ENCODE measurements at places on chromosomes 13 and 19.

DNA sequence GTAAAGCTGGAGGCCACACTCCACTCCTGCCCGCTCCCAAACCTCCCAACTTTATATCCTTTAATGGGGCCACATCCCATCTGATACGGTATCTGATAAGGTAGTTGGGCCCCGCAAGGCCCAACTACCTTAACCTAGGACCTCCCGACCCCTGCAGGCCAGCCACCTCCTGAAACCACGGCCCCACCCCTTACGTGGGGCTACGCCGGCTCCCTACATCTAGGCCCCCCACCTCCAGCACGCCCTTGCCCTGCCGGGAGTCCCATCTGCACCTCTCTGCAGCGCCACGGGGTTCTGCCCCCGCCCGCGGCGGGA, 2.2 kb downstream of the IGFLR1 start:
- no peak for DNase-seq

DNA sequence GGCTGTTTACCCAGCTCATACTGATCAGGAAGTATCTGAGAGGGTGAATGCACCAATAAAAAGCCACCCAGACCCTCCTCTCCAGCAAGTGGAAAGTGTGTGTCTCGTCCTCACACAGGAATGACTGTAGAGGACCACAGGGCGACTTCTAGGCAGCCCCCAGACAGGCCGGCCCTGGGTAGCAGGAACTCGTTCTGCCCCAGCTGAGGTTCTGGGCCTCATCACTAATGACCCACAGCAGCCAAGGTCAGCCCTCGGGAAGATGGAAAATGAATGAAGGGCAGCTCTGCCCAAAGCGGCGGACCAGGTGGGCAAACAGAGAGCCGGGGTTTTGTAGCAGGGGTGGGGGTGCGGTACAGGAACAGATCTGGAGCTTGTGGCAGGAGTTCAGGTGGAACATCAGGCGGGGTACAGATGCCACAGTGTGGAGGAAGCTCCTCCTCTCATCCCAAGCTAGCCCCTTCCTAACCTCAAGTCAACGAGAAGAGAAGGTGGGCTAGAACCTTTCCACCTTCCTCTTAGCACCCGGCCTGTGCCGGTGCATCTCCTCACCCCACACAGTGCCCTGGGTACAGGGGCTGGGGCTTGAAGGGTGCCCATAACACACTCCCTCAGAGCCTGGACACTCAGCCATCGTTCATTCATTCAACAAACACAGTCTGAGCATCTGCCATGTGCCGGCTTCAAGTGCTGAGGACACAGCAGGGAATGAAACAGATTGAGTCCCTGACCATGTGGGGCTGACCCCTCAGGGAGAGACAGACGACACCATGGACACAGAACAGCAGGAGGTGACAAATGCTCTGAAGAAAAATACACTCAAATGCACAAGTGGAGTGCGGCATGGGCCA, 36.2 kb downstream of the RFX2 start:
- no peak for DNase-seq

- DNase-seq: no peak
Measured at GRCh38 chr19:14940266-14940665, 1.0 kb upstream of the OR7C2 start.

- no peak for DNase-seq
Measured at GRCh38 chr19:43438291-43439031, 23.8 kb downstream of the TEX101 start.

GRCh38 chr13:37700887-37701286, 102.3 kb upstream of the POSTN start:
- DNase-seq: no peak

DNA sequence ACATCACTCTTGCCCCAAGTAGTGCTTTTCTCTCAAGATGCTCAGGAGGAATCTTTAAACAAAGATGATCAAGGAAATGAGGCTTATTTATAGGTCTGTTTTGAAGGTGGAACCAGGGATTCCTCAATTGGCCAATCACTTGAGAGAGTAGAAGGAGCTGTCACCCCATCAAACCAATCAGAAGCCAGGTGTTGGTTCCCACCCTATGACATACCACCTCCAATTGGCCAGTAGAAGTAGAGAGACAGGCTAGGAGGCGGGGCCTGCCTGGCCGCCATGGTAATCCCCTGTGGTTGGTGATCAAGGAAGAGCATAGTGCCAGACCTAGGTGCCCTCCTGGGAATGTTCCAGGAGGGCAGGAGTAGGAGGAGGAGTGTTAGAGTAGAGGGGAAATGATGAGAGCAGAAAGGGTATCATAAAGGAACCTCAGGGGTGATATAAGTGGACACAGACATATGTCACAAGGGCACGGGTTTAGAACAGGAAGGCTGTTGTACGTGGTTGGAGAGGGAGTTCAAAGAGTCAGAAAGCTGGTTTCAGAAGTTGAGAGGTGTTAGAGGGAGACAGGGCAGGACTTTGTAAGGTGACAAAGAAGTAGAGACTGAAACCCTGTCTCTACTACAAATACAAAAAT, 10.5 kb downstream of the PMIS2 start:
- no peak for DNase-seq

- no peak for DNase-seq
Measured at GRCh38 chr19:41218615-41219507, at the start of gene AXL. Gene AXL (plus strand): TSS chr19:41219223. CDS start chr19:41219393, 170 bp downstream.

DNA sequence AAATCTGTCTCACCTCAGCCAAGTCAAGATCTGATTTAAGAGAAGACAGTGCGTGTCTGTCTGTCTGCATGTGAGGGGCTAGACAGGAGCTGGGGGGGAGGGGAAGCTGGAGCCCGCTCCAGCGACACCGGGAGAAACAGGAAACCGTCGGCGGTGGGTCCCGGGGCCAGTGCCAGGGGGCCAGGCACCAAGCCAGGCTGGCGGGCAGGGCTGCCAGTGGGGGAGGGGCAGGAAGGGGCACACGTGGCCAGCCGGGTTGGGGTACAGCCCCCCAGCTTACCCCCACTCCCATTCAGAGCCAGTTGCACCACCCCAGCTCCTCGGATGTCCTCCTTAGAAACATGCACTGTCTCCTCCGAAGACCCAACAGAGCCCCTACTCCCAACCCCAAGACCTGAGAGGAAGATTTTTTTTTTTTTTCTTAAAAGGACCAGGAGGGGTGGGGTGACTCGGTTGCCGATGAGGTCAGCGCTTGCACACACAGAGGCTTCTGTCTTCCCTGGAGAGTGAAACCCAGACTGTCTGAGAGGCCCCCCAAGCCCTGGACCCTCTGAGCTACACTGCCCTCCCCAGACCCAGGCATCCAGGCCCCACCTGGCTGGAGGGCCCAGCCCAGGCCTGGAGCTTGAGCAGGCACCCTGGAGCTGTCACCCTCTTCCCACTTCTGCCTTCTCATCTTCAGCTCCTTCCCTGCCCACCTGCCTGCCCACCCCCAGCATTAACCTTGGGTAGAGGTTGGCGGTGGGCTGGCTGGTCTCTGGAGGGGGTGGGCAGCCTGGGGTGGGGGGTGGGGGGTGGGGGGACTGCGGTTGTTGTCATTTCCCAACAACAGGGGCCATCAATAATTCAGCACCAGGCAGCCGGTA, 4.0 kb downstream of the ERF start:
- no peak for DNase-seq

- no peak for DNase-seq
Measured at GRCh38 chr13:28679628-28680027, 20.7 kb downstream of the POMP start.

DNA sequence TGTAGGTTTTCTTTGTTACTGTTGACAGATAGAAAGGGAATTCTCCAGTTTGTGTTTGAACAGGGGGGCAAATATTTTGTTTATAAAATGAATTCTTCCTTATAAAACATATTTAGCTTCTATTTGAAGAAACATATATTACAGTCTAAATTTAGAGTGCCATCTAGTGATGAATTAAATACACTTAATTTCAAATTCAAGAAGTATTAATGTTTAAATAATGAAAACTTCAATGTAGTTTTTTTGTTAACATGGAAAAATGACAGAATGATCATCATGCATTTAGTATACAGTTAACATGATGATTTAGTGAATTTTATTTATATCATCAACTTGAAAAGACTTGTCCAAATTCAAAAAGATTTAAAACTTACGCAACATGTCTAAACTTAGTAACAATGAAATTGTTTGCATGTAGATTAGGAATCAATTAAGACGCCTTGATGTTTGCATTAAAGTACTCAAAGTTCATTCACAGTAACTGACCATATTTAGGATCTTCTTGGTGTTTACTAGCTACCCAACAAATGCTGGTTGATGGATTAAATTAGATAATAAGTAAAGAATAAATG, 765.9 kb upstream of the SLITRK1 start:
- no peak for DNase-seq

DNA sequence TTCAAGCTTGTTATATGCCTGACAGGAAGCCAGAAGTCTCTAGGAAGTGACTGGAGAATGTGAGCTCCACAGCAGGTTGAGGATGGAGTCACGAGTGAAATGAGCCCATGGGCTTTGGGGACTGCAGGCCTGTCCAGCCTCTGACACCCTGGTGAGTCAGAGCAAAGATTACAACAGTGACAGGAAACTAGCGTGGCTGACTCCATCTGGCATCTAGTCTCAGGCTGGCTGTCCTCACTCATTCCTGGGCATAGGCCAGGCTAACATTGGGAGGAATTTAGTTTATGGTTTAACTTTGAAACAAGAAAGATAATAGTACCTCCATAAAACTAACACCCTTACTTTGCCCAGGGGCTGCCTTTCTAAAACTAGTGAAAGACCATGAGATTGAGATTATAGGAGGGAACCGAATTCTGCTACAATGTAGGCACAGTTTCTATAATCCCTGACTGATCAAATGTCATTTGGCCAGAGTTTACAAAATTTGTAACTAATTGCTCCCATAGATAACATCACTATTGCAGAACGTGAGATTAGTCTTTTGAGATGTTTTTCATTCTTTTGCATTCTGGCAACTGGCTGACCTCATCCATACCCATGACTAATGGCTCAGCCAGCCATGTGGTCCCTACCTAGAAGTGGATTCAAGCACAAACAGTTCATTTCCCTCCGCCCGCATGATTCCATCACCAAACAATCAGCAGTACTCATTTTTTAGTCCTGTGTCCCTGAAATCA, 28.4 kb downstream of the PSG1 start:
- no peak for DNase-seq

- DNase-seq: no peak
Measured at GRCh38 chr19:44641501-44642265, 2.0 kb upstream of the PVR start.

DNA sequence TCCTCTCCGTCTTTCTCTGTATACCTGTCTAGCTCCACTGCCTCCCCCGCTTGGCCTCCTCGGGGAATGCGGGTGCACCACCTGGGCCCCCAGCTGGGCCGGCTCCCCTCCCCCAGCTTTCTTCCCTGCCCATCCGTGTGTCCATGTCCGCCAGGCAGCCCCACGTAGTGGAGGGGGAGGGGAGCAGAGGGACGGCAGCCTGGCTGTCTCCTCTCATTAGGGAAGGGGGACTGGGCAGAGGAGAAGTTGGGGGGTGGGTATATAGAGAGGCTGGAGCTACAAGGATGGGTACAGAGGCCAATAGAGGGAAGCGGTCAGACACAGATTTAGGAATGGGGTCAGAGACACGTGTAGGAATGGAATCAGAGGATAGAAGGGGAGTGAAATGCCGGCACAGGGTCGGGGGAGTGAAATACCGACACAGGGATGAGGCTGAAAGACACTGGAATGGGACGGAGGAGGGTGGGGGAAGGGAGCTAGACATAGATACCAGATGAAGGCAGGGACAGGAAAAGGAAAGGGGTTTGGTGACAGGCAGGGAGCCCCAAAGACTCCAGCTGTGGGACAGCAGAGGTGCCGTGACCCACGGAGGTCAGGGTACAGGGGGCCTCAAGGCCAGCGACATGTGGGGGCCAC, 2.8 kb downstream of the NECTIN2 start:
- no peak for DNase-seq

GRCh38 chr19:374183-374885, 29.7 kb upstream of the MIER2 start:
- no peak for DNase-seq

DNA sequence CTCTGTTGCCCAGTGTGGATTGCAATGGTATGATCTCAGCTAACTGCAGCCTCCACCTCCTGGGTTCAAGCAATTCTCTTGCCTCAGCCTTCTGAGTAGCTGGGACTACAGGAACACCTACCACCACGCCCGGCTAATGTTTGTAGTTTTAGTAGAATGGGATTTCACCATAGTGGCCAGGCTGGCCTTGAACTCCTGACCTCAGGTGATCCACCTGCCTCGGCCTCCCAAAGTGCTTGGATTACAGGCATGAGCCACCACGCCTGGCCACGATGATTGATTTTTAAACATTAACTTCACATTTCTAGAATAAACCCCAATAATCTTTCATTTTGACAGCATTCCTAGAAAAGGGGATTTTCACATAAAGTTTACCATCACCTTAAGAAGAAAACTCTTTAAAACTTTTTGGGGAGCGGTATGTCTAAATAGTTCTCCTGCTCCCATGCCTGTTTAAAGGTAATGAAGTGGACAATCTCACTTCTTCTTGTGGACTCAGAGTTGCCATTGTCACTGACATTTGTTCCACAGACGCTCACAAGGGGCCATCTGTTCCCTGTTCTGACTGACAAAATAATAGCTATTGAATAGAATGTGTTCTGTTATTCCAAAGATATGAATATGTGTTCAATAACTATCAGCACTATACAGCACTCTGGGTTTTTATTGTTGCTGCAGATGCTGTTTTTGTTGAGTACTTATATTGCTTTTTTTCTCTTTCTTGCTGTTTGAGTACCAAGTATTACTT, 66.1 kb upstream of the C1QTNF9B start:
- no peak for DNase-seq

- DNase-seq: no peak
Measured at GRCh38 chr13:21050288-21051197, 10.8 kb downstream of the LATS2 start.

DNA sequence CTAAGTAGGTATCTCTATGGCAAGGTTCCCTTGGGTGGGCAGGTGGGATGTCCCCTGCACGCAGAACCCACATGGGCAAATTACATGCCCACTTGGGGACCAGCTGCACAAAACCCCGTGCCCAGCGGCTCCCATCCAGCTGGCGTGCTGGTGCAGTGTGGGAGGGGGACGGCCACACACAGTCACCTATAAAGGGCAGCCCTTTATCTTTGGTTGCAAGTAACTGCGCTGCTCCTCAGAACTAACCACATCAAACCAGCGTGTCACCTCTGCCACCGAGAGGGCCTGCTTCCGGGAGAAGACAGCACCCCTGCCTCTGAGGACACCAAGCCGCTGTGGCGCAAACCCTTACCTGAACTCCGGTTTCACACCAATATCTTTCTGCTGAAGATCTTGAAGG, 32.2 kb downstream of the ANKRD27 start:
- peak; percentile 24 for DNase-seq

DNA sequence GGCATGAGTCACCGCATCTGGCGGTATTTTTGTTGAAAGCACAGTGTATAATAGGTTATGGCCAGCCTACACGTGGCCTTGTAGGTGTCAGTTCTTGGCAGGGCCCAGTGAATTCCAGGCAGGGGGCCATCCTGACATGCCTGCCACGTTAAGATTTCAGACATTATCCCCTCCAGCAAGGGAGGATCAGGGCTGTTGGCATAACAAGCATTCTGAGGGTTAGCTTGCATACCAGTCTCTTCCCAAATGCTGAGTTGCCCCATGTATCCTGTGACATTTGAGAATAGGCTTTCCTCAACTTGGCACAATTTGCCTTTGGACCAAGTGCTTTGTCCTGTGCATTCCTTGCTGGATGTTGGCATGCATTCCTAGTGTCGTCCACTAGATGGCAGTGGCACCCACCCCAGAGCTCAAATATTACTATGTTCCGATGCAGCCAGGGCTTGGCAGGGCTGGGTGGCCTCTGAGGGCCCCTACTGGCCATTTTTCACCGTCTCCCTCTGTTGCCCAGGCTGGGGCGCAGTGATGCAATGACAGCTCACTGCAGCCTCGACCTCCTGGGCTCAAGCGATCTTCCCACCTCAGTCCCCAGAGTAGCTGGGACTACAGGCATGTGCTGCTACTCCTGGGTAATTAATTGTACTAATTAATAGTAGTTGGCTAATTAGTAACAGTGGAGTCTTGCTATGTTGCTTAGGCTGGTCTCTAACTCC, 31.2 kb downstream of the NLRP12 start:
- DNase-seq: peak; percentile 57

Data from activated T-helper 1 cell treated with anti-CD3 and anti-CD28 coated beads, Interleukin-2, amount 50 U/mL, for 16 hours (primary cell).